Activated B cell treated with CpG ODN at 0.5 μM for 24 hours (primary cell): ENCODE measurements at places on chromosomes 5 and 9.

DNA sequence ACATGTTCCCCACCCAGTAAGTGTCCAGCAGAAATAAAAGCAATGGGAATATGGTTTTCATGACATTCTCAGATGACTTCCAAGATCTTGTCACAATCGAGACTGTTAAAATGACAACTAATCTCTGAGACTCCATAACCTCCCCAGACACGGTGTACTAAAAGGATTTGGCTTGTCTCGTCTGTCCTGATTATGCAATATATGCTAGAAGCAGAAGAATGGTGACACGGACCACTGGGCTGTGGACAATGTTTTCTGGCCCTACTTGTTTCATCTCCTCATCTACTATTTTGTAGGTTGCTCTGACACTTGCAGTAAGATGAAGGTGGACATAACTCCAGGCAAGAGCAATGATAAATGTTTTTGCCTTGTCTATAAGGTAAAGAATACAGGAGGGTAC is 56.6 kb downstream of the BNC2 start:
- H3K27me3 ChIP-seq: no peaks in the 10 kb centered on the region
- H3K4me3 ChIP-seq: no peak overlapping the region
- no peaks in the 10 kb centered on the region for H3K4me1 ChIP-seq
- no peak overlapping the region for H3K27ac ChIP-seq
- no peaks in the 10 kb centered on the region for H3K36me3 ChIP-seq

DNA sequence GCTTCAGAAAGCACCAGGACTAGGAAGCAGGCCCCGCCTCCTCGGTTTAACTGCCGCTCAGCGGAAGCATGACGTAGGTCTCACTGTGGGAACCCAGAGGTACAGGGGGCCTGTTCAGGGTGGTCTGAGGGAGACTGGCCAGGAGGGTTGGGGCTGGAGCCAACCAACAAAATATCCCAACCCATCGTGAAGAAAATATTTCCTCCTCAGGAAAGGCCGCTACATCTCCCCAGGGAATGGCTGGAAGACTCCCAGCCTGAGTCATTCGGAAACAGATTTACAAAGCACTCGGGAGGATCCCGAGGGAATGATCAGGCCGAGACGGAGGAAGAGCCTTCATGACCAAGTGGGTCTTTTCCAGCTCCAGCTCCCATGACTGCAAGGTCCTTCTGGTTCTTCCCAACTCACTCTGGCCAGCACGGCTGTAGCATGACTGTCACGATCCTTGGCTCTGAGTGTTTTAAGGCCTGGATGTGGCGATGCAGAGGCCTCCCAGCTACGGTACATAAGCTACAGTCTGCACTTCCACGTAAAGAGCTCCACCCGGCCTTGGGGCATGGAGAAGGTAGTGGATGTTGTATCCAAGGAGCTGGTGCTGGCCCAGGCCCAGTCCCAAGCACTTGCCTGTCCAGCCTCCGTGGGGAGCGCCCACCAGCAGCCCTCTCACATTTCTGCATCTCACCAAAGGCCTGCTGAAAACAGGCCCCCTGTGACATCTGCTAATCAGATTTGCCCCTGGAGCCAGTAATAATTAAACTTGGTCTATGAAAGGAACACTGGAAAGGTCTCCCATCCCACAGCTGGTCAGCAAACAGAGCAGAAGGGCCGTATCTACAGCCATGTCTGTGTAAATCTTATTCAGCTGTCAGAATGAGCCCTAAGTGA is 100.6 kb downstream of the LHFPL2 start:
- H3K36me3 ChIP-seq: peaks cover 4% of the 10 kb centered on the region
- no peak for DNase-seq
- H3K4me1 ChIP-seq: peaks cover 10% of the 10 kb centered on the region
- no peak overlapping the region for H3K4me3 ChIP-seq
- no peak overlapping the region for H3K27ac ChIP-seq

DNA sequence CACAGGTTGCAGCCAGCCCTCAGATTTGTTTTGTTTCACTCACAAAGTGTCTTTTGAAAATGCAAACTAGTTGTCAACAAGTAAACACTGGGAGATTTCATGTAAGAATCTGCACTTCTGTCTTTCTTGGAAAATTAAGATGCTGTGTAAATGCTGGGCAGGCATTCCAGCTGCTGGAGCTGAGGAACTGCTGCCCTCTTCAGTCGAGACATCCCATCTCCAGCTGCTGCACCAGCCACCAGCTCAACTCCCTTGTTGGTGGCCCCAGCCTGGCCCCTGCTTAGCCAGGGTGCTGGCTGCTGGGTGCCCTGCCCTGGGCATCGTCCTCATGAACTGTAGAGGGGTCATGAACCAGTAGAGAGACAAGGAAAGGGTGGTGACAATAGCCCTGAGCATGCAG is 33.1 kb upstream of the AFAP1L1 start:
- peaks cover 10% of the 10 kb centered on the region for H3K4me1 ChIP-seq
- H3K4me3 ChIP-seq: no peak overlapping the region
- peaks cover 7% of the 10 kb centered on the region for H3K27me3 ChIP-seq
- no peak for DNase-seq
- H3K36me3 ChIP-seq: no peaks in the 10 kb centered on the region
- H3K27ac ChIP-seq: no peak overlapping the region

- DNase-seq: no peak
- peaks cover 4% of the 10 kb centered on the region for H3K4me1 ChIP-seq
- H3K36me3 ChIP-seq: peaks cover 77% of the 10 kb centered on the region
- no peak overlapping the region for H3K27ac ChIP-seq
These were observed 71.8 kb downstream of the SYK start for GRCh38 chr9:90873422-90873821.

DNA sequence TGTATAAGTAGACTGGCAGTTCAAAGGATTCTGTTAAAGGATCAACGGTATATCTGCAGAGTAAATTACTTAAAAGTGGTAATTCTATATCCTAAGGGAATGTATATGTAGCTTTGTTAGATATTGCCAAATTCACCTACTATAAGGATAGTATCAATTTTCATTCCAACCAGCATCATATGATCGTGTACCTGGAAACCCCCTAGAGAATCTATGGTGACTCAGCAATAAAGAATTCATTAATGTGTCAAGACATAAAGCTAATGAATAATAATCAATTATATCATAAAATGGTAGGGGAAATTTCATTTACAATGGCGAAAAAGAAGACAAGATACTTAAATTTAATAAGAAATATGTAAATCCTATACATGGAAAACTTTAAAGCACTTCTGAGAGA is 234.1 kb upstream of the ACTBL2 start:
- no peak overlapping the region for H3K4me3 ChIP-seq
- H3K36me3 ChIP-seq: no peaks in the 10 kb centered on the region
- no peak overlapping the region for H3K27ac ChIP-seq

DNA sequence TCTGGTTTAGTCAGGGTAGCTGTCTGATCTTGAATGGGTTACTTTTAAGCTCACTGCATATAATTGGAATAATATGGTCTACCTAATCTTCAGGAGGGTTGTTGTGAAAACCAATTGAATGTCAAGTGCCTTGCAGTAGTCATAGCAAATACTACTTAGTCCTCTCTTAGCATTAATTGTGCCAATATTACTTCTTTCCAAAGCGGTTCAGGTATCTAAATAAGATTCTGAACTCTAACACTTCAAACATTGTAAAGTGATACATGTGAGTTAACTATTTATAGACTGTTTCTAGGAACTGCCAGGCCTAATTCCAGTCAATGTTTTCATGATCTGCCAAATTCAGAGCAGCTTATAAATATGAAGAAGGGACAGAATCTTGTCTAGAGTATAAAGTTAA is 140.2 kb downstream of the SH3GL2 start:
- H3K27ac ChIP-seq: no peak overlapping the region
- H3K27me3 ChIP-seq: no peaks in the 10 kb centered on the region
- no peaks in the 10 kb centered on the region for H3K36me3 ChIP-seq
- no peak for DNase-seq

- H3K27me3 ChIP-seq: no peaks in the 10 kb centered on the region
- no peaks in the 10 kb centered on the region for H3K36me3 ChIP-seq
- no peak overlapping the region for H3K27ac ChIP-seq
- peaks cover 4% of the 10 kb centered on the region for H3K4me1 ChIP-seq
- no peak for DNase-seq
These were observed 420.1 kb downstream of the IRX1 start for GRCh38 chr5:4015709-4016108.

DNA sequence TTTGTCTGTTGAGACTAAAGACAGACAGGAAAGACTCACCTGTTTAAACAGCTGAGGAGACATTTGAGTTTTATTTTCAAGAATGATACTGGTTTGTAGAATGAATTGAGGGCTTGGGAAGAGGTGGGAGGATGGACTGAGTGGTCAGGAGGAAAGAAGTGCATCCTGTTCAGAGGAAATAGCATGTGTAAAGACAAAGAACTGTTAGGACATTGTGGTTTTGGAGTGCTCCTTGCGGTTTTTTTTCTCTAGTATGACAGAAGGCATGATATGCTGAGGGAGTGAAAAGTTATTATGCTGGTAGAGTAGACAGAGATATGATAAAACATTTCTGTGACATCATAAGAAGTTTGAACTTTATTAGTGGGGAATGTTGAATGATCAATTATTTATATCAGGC is 270.7 kb upstream of the ELAVL2 start:
- no peak overlapping the region for H3K27ac ChIP-seq
- no peaks in the 10 kb centered on the region for H3K4me1 ChIP-seq
- H3K36me3 ChIP-seq: no peaks in the 10 kb centered on the region

- H3K4me1 ChIP-seq: peaks cover 7% of the 10 kb centered on the region
- no peak within 1 kb of the TSS for H3K27ac ChIP-seq
- no peak within 1 kb of the TSS for H3K4me3 ChIP-seq
- H3K36me3 ChIP-seq: no peaks in the 10 kb centered on the region
- DNase-seq: no peak
- peaks cover 24% of the 10 kb centered on the region for H3K27me3 ChIP-seq
These were observed at the start of gene TGFBI for GRCh38 chr5:136028782-136029742. TGFBI (plus strand) TSS chr5:136028988; CDS start chr5:136029056, 68 bp downstream.

DNA sequence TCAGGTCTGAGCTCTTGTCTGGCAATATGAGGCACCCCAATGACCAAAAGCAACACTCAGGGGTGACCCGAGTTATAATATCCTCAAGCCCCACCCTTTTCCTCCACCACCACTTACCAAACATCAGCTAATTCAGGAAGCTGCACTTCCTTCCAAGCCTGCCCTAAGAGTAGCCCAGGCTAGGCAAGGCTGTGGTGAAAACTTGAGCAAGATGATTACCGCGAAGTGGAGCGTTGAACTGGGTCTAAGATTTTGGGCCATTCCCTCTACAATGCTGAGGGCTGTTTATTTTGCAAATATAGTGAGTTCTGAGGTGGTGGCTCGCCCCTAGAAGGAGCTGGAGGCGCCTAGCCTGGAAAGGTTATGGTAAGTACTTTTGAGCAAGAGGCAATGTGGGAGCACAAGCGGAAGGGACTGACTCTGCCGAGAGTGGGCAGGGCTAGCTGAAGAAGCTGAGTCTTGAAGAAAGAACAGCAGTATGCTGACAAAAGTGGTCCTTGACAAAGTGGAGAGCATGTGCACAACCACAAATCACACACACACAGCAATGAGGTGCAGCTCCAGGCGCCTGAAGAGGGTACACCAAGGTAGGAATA is at the start of gene HK3:
Gene HK3 (minus strand): TSS at position 51 of the 596 bp plus-strand sequence. CDS start 3,187 bp downstream, outside the sequence.
- no peaks in the 10 kb centered on the region for H3K27me3 ChIP-seq
- H3K4me1 ChIP-seq: peaks cover 13% of the 10 kb centered on the region
- H3K27ac ChIP-seq: no peak within 1 kb of the TSS

GRCh38 chr5:53368516-53368915 is 111.9 kb upstream of the FST start:
- no peaks in the 10 kb centered on the region for H3K36me3 ChIP-seq
- H3K27ac ChIP-seq: no peak overlapping the region
- no peak for DNase-seq
- no peak overlapping the region for H3K4me3 ChIP-seq

DNA sequence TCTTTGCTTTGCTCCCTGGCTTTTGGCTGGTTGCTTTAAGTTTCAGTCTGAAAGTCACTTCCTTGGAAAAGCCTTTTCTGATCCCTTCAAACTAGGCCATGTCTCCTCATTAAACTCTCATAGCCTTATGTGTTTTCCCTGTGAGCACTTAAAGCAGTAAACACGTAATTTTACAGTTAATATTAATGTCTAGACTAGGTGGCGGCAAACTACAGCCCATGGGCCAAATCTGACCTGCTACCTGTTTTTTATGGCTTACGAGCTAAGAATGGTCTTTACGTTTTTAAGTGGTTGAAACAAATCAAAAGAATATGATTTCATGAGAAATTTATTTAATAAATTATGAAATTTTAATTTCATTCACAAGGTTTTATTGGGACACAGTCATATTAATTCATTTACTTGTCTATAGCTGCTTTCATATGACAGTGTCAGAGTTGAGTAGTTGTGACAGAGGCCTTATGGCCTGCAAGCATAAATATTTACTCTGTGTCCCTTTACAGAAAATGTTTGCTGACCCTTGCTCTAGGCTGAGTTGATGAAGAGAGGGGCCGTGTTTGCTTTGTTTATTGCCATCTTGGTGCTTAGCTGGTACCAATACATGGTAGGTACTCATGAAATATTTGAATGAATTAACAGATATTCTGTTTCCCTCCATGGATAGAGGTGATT is 7.4 kb downstream of the SLC44A1 start:
- H3K27me3 ChIP-seq: no peaks in the 10 kb centered on the region
- no peak overlapping the region for H3K27ac ChIP-seq
- H3K4me3 ChIP-seq: no peak overlapping the region
- H3K4me1 ChIP-seq: peaks cover 2% of the 10 kb centered on the region
- no peak for DNase-seq

DNA sequence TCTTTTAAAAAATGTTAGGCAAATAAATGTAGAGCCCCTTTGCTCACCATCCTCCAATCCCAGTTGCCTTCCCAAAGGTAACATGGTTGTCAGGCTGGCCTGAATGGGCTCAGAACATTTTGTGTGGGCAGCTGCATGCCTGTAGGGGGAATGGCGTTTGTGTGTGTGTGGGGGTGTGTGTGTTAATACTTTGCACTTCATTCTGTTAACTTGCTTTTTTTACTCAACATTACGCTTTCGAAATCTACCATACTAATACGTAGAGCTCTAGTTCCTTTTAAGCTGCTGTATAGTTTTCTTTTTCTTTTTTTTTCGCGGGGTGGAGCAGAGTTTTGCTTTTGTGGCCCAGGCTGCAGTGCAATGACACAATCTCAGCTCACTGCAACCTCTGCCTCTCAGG is 14.0 kb downstream of the MYOZ3 start:
- H3K36me3 ChIP-seq: peaks cover 4% of the 10 kb centered on the region
- H3K27me3 ChIP-seq: peaks cover 19% of the 10 kb centered on the region
- no peak overlapping the region for H3K27ac ChIP-seq
- peaks cover 16% of the 10 kb centered on the region for H3K4me1 ChIP-seq

DNA sequence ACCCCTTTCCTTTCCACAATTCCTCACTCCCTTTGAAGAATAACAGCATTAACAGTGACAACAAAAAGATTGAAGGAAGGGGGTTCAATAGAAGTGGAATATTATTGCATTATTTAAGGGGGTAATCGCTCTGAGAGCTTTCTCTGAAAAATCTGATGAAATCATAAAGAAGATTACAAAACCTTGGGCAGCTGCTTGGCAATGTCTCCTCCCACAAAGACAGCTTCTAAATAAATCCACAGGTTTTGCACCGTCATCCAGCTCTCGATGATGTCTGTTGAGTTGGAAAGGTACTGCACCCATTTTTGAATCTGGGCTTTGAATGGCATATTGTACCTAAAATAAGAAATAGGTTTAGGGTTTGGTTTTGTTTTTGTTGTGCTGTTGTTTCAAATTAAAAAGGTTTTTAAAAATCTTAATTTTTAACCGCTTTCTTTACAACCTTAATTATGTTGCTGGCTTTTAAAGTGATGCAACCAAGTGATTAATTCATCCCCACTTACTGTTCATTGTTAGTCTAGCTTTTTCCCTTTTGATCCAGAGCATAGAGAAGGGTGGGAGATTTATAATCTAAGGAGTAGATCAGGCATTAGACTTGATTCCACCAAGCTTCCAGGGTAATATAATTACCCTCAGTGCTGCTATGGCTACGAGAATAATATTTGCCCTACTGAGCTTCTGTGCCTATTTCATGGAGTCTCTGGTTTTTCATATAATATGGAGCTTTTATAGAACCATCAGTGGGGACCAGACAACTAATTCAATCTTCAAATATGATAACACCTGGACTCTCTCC is 85.0 kb downstream of the DNAH5 start:
- no peak overlapping the region for H3K27ac ChIP-seq
- no peaks in the 10 kb centered on the region for H3K4me1 ChIP-seq
- no peaks in the 10 kb centered on the region for H3K27me3 ChIP-seq
- H3K36me3 ChIP-seq: no peaks in the 10 kb centered on the region
